ENCODE measurements at places on chromosomes 2 and 18.
A peak's percentile ranks its signal among the peaks of the same experiment; 100 is the strongest.

GRCh38 chr18:12960853-12961397 is 13.1 kb downstream of the SEH1L start:
- peak; percentile 4 for DNase-seq

DNA sequence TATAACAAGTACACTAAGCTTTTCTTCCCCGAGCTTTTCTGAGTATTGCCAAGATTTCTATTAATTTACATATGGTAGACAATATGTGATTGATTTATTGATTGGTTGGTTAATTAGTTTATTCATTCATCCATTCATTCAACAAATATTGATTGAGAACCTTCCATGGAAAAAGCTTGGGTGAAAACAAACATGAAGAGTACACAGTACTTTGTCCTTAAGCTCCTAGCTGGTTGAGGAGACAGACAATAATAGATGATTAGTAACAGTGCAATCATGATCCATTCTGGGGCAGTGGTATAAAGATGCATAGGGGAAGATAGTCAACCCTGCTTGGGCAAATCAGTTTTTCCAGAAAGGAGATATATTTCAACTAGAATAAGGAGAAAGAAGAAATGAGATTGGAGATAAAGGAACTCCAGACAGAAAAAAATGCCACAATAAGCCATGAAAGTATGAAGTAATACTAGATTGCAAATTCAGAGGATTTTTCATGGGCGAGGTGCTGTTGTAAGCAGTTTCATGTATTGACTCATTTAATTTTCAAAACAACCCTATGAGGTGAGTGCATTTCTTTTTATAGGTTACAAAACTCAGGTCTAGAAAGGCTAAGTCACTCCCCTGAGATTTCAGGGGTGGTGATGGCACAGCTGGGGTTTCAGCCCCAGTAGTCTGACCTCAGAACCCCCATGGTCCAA is 129.5 kb downstream of the RND3 start:
- no peak for DNase-seq

DNA sequence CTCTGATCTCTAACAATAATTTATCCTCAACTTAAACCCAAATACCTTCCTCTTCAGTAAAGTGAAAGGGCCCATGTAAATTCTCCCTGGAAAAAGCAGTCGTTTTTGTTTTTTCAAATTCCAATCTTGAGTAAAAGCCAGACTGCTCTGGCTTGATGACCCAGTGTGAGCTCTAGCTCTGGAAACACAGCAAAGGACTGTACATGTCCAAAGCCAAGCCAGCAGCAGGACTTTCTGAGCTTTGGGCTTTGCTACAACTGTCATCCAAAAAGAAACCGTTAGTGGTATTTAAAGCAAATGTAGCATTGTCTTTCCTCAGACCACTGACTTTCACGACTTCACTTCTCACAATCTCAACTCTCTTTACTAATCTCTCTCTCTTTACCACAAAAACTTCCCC is 25.4 kb downstream of the SH3YL1 start:
- no peak for DNase-seq

GRCh38 chr2:240990726-240991377 is 7.6 kb upstream of the SNED1 start:
- DNase-seq = no peak

GRCh38 chr2:240400371-240401161 is 34.9 kb upstream of the GPC1 start:
- DNase-seq = no peak

GRCh38 chr18:50606609-50607008 is 46.7 kb downstream of the MAPK4 start:
- no peak for DNase-seq

GRCh38 chr2:68827666-68828065 is 43.5 kb downstream of the BMP10 start:
- no peak for DNase-seq

- no peak for DNase-seq
These were observed 623.9 kb downstream of the NYAP2 start for GRCh38 chr2:226023383-226023782.

- DNase-seq = no peak
These were observed 130.7 kb upstream of the RNF152 start for GRCh38 chr18:62023536-62023935.

DNA sequence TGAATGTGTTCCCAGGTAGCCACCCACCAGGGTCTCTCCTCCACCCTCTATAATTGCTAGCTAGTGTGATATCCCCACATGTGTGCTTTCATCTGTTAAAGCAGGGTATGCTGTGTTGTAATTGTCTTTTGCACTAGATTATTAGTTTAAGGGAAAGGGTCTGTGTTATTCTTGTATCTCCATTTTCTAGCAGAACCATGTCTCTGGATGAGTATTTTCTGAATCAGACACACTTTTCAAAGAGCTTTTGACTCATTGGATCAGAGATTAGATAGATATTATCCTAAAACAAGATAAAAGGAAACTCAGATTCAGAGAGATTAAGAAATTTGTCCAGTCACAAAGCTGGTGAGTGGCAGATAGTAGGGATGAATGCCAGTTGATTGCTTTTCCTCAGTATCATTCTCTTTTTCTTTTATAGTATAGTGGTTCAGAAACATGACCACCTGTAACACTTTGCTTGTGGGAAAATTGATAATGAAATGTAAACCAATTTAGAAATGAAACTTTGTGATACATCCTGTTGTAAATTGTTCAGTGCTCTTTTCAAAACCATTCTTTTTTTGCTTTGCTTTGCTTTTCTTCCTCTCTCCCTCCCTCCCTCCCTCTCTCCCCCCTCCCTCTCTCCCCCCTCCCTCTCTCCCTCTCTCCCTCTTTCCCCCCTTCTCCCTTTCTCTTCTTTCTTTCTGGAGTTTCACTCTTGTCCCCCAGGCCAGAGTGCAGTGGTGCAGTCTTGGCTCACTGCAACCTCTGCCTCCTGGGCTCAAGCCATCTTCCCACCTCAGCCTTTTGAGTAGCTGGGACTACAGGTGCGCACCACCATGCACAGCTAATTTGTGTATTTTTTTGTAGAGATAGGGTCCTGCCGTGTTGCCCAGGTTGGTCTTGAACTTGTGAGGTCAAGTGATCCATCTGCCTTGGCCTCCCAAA is 7.4 kb downstream of the MIB1 start:
- no peak for DNase-seq

GRCh38 chr2:63992061-63992685 is 27.1 kb downstream of the VPS54 start:
- DNase-seq = no peak

DNA sequence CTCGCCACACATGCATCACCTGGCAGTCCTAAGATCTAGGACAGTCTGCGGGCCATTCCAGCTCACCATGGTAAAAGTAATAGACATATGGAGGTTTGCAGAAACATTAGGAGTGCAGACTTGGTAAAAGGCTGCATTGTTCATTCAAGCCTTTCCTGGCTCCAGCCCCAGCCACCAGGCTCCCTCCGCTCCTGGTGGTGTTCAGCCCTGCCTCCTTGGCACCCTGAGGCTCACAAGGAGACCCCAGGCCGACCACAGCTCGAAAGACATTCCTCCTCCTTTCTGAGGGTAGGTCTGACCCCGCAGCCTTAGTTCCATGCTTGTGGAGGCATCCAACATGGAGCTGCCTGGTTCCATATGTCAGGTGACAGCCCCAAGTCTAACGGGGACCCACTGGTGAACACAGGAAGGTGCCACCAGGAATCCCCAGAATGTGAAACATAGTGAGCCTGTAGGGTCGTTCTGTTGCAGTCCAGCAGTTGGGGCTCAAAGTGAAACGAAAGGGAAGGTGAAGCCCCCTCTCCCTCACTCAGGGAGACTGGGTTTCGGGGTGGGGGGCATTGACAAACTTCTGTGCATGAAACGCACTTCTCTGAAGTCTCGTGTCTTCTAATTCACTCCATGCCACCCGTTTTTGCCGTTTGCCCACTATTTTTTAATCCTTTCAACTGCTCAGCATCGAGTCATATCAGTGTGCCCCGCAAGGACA is 5.0 kb upstream of the SP100 start:
- DNase-seq = no peak

DNA sequence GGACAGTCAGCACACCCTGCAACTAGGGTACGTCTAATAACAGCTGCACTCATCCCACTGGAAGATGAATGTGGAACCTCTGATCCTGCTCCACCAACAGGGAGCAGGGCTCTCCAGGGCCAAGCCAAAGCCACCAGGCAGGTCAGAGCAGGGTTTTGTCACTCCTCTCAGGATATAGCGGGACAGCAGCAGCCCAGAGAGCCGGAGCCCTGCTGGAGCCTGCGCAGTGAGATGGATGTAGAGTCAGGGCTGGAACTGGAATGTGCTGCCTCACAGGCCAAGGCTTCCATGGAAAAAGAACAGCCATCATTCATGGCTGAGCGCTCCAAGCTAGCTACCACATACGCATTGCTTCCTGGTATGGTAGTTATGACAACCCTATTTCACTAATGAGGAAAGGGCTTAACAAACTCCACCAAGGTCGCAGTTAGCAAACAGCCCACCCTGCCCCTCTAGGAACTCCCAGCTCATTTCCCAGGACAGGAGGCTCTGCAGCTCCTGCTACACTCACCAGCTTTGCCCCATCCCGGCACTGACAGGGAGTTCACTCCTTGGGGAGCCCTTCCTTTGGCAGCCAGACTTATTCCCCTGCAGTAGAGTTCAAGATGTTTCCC is 85.2 kb downstream of the HS1BP3 start:
- no peak for DNase-seq

GRCh38 chr2:240109386-240109785 is 26.7 kb downstream of the COPS9 start:
- DNase-seq = no peak

GRCh38 chr2:18545384-18545783 is 15.1 kb downstream of the RDH14 start:
- DNase-seq = no peak

GRCh38 chr2:30260941-30261340 is 29.6 kb downstream of the LBH start:
- no peak for DNase-seq

DNA sequence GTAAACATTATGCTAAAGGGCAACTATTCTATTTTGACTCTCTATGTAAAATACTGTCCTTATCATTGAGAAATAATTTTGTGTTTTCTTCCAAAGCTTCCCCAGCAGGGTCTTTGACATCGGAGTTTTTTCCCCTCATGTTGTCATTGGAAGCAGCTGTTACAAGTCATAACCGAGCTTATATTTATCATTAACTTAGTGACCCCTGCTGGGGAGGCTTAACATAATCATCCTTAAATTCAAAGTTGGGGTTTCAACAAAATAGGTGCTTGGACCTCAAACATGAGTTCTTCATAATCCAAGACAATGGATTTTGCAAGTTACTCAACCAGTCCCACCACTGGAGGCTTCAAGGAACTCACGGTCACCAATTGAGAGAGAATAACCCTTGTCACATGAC is 330.9 kb downstream of the DCC start:
- DNase-seq = peak; percentile 46

DNA sequence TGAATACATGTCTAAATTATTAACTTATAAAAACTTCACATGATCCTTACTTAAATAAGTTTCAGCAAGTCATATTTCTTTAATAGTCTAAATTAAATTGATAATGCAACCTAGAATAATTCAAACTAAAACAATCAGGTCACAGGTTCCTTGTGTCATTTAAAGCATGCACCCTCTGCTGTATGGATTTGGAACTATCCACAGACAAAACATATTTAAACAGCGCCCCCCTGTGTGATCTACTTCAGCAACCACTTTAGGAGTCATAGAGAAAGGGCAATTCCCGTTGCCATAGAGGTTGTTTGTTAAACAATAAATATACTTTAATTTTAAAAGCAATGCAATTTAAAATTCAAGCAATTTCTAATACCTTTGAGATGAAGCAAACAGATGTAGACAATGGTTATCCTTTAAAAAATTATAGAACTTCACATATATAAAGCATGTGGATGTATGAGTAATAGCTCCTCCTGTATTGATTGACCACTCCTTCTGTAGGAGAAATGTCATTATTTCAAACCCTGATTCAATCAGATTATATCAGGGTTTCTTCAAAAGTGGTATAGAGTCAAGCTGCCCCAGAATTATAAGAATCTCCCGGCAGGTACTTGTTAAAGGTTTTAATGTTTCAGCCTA is 21.2 kb downstream of the GRB14 start:
- DNase-seq = peak; percentile 70

GRCh38 chr2:165410276-165410675 is 59.2 kb upstream of the CSRNP3 start:
- peak; percentile 7 for DNase-seq

DNA sequence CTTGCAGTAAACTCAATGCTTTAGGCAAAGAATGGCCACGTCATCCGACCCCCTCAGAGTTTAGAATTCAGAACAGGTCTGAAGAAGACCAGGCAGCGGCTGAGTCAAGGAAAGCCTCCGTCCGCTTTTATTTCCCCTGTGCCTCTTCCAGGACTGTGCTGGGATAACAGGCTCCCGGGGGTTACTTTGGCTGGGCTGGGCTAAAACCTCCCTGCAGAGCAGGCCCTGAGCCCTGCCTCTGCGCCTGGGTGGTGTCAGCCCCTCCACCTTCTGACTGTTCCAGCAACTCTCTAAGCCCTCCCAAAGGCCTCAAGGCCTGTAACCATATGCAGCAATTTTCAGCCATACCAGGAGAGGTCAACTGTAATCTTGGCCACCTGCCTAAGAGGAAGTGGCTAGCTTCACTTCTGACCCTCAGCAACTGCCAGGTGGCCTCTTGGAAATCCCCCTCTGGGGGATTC is 166.5 kb downstream of the RPIA start:
- no peak for DNase-seq

DNA sequence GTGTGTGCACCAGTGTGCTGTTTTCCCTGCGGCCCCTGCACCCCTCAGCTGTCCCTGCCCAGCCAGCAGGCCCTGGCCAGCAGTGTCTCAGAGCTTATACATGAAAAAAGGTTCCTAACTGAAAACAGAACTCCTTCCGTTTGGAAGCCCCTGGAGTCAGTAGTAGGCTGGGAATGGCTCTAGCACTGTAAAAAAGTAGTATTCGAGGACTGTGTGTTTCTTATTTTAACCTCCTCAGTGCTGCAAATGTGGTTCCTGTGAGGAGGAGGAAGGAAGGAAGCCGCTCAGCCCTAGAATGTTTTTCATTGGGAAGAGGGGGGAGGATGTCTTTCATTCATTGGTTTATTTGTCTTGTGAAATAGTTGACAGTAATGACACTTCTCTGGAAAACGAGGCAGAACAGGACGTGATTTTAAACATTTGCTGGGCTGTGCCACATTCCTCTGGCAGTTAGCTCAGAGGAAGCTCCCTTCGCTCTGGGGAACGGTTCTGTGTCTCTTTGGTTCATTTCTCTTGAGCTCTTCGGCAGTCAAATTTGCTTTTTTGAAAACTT is 103.5 kb downstream of the SPTBN1 start:
- no peak for DNase-seq

DNA sequence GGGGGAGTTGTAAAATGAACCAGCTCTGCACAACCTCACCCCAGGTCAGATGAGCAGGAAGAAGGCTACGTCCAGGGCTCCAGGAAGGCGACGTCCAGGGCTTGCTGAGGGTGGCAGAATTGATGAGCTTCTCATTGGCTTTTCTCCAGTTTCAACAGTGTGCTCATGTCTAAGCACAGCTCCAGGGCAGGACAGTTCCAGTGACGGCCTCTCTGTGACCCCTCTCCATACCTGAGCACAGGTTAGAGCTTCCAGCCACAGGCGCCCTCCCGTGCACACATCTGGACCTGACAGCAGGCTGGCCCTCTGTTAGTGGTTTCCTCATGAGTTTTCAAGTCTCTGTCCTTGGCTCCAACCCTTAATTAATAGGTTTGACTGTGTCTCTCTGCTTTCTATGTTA is 327.6 kb downstream of the ZNF516 start:
- DNase-seq = no peak

- DNase-seq = no peak
These were observed 7.3 kb upstream of the CAPN10 start for GRCh38 chr2:240579071-240579762.

GRCh38 chr2:174615871-174616436 is 18.4 kb upstream of the WIPF1 start:
- DNase-seq = peak; percentile 88

GRCh38 chr18:58592223-58593214 is 36.4 kb downstream of the ALPK2 start:
- no peak for DNase-seq

Data from NCI-H446 (cell line).